Activated CD4-positive, alpha-beta T cell treated with anti-CD3 and anti-CD28 coated beads, Interleukin-2, amount 50 U/mL, for 16 hours (primary cell): ENCODE measurements at places on chromosomes 16 and 17.

- no peak for DNase-seq
These were observed at the start of gene PRRT2 for GRCh38 chr16:29811896-29812665. Gene PRRT2, plus strand, starts transcription at chr16:29812193. Its CDS starts 862 bp downstream, at chr16:29813055.

- DNase-seq = no peak
These were observed 19.0 kb upstream of the RMI2 start for GRCh38 chr16:11326084-11326736.

- no peak for DNase-seq
These were observed 141.4 kb downstream of the XYLT1 start for GRCh38 chr16:17329391-17329790.

DNA sequence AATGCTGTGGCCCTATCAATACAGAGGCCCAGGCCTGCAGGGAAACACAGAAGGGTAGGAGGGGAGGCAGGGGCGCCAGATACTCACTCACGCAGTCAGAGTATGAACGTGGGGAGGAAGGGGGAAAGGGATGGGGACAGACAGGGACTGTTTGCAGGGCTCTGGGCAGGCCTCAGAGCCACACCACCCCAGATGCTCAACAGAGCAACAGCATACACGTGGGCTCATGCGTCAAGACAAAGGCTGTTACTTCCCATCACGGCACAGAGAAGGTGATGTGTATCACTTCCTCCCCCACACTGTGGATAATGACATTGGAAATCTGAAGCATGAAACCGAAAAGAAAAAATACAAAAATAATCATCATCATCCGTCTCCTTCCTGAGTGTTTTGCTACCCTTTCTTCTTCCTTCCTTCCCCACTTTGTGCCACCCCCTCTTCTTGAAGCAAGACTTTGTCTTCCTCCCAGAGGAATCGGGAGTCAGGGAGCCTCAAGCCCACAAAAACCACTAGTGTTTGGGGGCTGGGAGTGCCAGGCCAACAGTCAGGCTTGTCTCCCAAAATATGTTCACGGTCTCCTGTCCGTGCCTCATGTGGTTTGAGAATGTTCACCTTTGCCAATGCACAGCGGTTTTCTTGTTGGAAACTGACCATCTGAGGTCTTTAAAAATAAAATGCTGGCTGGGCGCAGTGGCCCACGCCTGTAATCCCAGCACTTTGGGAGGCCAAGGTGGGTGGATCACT is 20.1 kb downstream of the SLC39A11 start:
- no peak for DNase-seq

GRCh38 chr16:87648236-87648635 is 45.9 kb downstream of the JPH3 start:
- no peak for DNase-seq

- DNase-seq = no peak
These were observed 389.5 kb downstream of the SLC39A11 start for GRCh38 chr17:72702998-72703397.

DNA sequence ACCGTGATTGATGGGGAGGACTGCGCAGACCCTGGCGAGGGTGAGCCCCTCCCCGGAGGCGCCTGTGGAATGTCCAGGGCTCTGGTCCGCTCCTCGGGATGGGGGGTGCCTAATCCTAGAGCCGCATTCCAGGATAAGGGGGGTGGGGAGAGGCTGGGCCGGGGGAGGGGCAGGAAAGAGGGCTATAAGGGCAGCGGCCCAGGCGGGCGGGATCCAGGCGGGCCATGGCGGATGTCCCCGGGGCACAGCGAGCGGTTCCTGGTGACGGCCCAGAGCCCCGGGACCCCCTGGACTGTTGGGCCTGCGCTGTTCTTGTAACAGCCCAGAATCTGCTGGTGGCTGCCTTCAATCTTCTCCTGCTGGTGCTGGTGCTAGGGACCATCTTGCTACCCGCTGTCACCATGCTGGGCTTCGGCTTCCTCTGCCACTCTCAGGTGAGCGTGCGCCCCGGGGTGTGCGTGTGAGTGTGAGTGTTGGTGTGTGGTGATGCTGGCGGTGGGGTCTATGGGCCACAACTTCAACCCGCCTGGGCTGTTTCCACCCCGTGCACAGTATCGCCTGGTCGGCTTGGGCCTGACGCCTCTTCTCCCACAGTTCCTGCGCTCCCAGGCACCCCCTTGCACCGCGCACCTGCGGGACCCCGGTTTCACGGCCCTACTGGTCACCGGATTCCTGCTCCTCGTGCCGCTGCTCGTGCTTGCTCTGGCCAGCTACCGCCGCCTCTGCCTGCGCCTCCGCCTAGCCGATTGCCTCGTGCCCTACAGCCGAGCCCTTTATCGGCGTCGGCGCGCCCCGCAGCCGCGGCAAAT is at the start of gene TMEM88:
TMEM88 (plus strand) TSS at position 216 of the 809 bp plus-strand sequence; CDS start at position 225, 9 bp downstream.
- no peak for DNase-seq

GRCh38 chr17:68148936-68149335 is 98.9 kb upstream of the AMZ2 start:
- no peak for DNase-seq

DNA sequence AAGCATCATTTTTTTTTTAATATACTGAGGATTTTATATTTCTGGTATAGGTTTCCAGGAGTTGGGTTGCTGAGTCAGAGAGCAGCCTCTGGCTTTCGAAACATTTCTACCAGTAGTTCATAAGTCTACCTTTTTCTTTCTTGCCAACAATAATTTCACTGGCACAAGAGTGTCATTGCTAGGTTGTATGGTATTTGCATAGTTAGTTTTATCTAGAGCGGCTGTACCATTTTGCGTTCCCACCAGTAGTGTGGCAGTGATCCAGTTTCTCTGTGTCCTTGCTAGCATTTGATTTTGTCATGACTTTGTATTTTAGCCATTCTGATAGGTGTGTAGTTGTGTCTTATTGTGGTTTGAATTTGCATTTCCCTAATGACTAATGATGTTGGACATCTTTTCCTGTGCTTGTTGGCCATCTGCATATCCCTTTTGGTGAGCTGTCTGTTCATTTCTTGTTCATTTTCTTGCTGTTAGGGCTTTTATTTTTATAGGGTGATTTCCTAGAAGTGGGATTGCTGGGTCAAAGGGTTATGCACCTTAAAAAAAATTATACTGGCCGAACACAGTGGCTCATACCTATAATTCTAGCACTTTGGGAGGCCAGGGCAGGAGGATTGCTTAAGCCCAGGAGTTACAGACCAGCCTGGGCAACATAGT is 39.9 kb downstream of the SNX29 start:
- DNase-seq = no peak

DNA sequence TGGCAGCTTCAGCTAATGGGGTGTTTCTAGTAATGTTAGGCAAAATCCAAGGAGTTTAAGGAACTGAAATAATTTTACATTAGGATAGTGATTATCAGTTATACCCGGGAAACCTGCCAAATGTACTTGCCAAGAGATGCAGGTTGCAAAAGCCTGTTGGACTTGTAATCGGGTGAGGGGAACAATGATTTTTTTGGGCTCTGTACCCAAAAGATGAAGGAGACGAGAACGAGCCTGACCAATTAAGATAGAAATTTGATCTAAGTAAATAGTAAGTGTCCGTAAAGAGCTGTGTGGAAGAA is 56.3 kb upstream of the ARL4D start:
- DNase-seq = no peak

GRCh38 chr16:65224994-65225393 is 103.1 kb upstream of the CDH11 start:
- no peak for DNase-seq

GRCh38 chr17:70132505-70132904 is 36.8 kb upstream of the KCNJ2 start:
- no peak for DNase-seq

- DNase-seq = peak; percentile 37
These were observed 107.0 kb downstream of the PLCG2 start for GRCh38 chr16:81885976-81886586.

DNA sequence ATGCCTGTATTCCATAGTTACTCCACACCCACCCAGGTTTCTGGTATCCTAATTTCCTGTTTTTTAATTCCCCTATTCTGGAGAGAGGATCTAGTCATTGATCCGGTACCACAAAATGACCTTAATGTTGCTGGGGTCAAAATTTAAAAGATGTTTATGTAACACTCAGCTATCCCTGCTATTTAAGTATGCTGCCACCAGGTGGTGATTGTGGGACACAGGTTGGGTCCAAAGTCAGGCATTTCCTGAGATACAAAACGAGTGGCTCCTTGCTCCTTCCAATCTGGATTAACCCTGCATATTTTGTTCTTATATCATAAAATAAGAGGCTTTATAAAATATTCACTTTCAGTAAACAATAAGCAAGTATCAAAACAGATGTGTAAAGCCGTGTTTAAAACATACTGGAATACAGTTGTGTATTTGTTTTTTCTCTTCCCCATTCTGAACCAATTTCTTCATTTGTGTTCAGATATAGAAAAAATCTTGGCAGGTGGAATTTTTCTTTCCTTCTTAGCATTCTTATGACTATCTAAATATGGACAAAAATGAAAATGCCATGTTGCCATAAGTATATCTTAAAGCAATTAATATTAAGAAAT is 16.3 kb downstream of the HS3ST4 start:
- DNase-seq = peak; percentile 37

DNA sequence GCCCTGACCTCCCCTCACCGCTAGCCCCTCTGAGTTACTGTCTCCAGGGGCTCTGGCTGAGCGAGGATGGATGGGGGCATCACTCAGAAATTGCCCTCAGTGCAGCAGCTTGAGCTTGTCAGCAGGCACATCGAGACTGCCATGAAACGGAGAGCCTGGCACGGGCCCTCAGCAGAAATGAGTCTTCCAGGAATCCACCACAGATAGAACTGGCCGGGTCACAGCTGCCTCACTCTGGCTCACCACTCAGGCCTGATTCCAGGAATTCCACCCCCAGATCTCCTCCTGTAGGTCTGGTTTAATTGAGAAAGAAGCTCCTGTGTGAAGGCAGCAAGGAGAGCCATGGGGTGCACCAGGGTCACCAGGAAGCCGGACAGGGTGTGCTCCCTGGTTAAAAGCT is 85.5 kb downstream of the GSG1L start:
- no peak for DNase-seq

- DNase-seq = no peak
These were observed 8.4 kb downstream of the FBXO47 start for GRCh38 chr17:38958756-38959155.

GRCh38 chr16:86515777-86516622 is 5.7 kb downstream of the FOXF1 start:
- no peak for DNase-seq

DNA sequence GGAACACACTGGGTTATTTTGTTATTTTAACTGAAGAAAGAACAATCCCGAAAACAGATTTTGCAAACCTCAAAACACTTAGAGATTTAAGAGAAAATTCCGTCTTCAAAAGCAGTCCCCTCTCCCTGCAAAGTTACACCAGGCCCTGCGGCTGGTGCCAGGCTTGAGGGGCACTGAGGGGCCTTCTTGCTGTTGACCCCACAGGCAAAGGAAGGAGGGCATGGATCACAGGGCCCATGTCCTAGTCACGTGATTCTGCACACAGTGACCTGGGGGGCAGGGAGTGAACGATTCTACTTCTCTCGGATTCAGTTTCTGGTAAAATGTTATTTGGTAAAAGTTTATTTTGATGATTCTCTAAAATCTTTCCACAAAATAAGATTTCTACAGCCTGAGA is 55.3 kb upstream of the FASN start:
- no peak for DNase-seq

DNA sequence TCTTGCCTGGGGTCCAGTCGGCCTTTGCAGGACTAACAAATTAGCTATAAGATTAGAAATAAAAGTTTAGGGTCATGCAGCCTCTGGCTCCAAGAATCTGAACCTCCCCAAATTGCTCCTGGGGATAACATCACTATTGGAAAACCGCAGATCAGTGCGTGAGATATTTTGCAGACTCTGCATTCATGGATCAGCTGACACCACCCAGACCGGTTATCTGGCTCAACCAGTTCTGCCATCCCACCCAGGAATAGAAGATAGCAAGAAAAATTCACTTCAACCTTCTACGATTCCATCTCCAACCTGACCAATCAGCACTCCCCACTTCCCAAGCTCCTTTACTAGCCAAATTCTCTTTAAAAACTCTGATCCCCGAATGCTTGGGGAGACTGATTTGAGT is 4.3 kb upstream of the PGS1 start:
- DNase-seq = no peak

GRCh38 chr16:48603647-48604376 is 6.2 kb downstream of the N4BP1 start:
- DNase-seq = no peak

GRCh38 chr16:87806641-87807546 is 41.1 kb upstream of the KLHDC4 start:
- peak; percentile 67 for DNase-seq

GRCh38 chr17:40331743-40332641 is 23.0 kb downstream of the RARA start:
- DNase-seq = no peak

GRCh38 chr16:85136213-85136701 is 24.0 kb upstream of the CIBAR2 start:
- DNase-seq = no peak

DNA sequence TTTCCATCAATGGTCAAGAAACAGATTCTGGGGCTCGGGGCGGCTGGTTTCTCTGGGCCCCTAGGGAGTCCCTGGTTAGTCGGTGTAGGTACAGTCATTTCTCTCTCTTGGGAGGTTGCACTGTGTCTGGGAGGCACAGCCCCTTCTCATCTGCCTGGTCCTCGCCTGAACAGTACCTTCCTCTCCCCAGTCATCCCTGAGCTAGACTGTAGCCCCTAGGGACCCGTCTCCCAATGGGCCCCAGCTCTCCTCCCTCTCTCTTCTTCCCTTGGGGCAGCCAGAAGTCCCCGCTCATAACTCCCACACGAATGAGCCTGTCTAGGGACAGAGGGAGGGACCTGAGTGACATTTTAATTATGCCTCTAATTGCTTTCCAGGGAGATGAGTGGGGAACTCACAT is 20.2 kb upstream of the CPSF4L start:
- DNase-seq = no peak

GRCh38 chr16:81029930-81030604 is 5.6 kb upstream of the ATMIN start:
- no peak for DNase-seq

- no peak for DNase-seq
These were observed 113.5 kb downstream of the CMIP start for GRCh38 chr16:81558077-81558443.

DNA sequence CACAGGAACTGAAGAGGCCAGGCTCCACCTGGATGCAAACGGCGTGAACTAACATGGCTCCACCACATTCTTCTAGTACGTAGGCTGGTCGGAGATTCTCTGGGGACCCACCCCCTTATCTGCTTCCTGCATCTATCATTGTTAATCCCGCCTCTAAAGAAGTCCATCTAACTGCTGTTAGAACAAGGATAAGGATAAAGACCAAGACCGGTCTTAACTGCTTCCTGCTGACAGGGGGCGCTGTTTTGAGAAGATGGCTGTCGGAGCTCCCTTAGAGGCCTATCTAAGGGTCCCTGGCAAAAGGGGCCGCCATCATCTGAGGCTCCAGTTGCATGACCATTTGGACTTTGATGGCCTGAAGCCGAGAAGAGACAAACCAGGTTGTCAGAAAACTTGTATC is 25.8 kb upstream of the TNFSF12 start:
- peak; percentile 48 for DNase-seq

DNA sequence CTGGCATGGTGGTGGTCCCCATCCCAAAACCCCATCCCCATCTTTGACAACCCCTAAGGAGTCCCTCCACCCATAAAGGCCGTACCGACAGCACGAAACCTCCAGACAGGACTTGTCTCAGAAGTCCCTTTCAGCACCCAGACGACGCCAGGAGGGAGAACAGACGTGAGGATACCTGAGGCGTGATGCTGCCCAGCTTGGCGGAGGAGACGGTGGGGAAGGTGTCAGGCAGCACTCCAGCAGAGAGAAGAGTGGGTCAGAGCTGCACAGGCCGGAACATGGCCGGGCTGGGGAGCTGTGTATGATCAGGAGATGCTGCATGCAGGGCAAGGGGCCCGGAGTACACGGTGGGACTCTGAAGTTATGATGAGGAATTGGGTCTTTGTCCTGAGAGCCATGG is 244.2 kb downstream of the GSG1L start:
- DNase-seq = no peak

GRCh38 chr17:40632216-40632615 is 15.4 kb downstream of the SMARCE1 start:
- no peak for DNase-seq
